Epithelial cell of alveolus of lung (primary cell): ENCODE measurements at places on chromosomes 2 and 18. TPM values are rescaled to one million over a fixed set of nuclear protein-coding genes. Genes with fewer than 3 reads are reported as not detected.

Gene MATN3
- 3.8 and 7.9 TPM in 2 replicates for total RNA-seq

Gene NEU2
- total RNA-seq, result not detected in 2 replicates

Gene FBXO41
- 2.5 and 3.0 TPM in 2 replicates for total RNA-seq

Gene IL36A
- total RNA-seq, result not detected in 2 replicates

Gene CENPA
- 7.7 and 18.0 TPM in 2 replicates for total RNA-seq

Gene SRBD1
- total RNA-seq, result 9.1 and 15.4 TPM in 2 replicates

Gene VWA3B
- not detected in 2 replicates for total RNA-seq

Gene PLA2R1
- total RNA-seq, result 2.0 and 3.0 TPM in 2 replicates

Gene RAB11FIP5
- total RNA-seq, result 28.0 and 29.0 TPM in 2 replicates

Gene ECEL1
- total RNA-seq, result not detected in 2 replicates

Gene ACVR1C
- under 0.01 and 2.2 TPM in 2 replicates for total RNA-seq
